Stimulated activated CD4-positive, alpha-beta T cell treated with anti-CD3 and anti-CD28 coated beads, Interleukin-1b, Interleukin-23, amount 100 ng/mL, for 48 hours (primary cell): ENCODE measurements at places on chromosomes 7 and 10.

GRCh38 chr10:112952282-112953173 is 2.5 kb downstream of the TCF7L2 start:
- no peak for DNase-seq

DNA sequence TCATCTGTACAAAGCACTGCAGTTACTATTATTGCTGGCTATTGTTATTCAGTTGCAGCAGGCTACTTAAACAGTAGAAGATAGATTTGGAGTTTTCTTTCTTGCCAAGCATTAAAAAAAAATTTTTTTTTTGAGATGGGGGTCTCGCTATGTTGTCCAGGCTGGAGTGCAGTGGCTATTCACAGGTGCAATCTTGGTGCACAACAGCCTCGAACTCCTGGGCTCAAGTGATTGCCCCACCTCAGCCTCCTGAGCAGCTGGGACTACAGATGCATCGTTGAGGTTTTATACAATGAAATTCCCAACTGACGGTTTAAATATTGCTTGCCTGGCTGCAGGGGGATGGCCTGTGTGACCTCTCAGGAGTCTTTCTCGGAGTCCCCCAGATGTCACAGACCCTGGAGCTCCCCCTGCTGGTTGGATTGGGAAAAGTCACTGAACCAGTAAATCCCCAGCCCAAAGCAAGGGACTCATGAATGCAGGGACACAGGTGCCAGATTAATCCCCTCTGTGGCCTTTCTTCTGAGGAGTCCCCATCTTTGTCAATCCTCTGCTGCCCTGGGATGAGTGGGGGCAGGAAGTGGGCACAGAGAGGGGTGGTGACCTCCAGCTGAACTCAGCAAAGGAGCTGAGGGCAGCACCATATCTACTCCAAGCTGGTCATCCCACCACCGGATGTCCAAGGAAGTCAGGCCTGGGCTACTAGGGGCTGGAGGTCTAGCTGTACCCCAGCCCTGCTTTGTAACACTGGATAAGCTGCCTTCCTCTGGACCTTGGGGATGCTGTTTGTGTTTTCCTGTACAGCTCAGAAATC is 149.6 kb downstream of the C10orf105 start:
- peak; percentile 75 for DNase-seq

GRCh38 chr7:167090-167855 is 25.1 kb upstream of the FAM20C start:
- DNase-seq: no peak

GRCh38 chr10:126336801-126337200 is 51.5 kb downstream of the ADAM12 start:
- no peak for DNase-seq

GRCh38 chr10:6912021-6912420 is 331.9 kb upstream of the PRKCQ start:
- no peak for DNase-seq

GRCh38 chr10:94757916-94758315 is 4.6 kb upstream of the CYP2C19 start:
- no peak for DNase-seq

DNA sequence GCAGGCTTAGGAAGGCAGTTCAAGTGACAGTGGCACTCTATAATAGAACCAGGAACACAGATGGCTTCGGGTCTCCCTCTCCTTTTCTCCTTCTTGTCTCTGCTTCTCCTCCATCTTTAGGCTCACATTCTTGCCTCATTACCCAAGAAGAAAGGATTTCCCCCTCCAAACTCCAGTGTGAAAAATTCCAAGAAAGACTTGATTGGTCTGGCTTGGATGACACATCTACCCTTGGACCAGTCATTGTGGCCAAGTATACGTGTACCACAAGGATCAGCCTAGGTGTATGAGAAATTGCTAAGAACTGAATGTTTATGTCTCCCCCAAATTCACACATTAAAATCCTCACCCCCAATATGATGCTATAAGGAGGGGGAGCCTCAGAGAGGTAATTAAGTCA is 53.9 kb downstream of the PRTFDC1 start:
- no peak for DNase-seq

DNA sequence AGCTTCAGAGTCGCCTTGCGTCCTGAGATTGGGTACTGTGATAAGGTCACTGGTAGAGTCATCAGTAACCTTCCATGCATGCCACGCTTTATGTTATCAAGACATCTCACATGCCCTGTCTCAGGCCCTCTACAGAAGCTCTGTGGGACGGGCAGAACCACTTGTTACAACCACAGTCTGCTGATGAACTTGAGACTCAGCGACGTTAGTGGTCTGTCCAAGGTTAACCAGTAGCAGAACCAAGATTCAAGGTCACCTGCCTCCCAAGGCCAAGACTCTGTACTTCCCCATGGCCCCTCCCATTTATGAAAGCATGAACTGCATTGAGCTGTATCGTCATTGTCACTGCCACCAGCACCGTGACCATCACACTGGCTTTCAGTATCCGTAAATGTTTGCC is 15.0 kb downstream of the IQCE start:
- DNase-seq: no peak

GRCh38 chr10:80144696-80145131 is 12.2 kb downstream of the PLAC9 start:
- peak; percentile 10 for DNase-seq

- no peak for DNase-seq
Observed at GRCh38 chr7:45384499-45384898, 189.7 kb upstream of the ADCY1 start.

DNA sequence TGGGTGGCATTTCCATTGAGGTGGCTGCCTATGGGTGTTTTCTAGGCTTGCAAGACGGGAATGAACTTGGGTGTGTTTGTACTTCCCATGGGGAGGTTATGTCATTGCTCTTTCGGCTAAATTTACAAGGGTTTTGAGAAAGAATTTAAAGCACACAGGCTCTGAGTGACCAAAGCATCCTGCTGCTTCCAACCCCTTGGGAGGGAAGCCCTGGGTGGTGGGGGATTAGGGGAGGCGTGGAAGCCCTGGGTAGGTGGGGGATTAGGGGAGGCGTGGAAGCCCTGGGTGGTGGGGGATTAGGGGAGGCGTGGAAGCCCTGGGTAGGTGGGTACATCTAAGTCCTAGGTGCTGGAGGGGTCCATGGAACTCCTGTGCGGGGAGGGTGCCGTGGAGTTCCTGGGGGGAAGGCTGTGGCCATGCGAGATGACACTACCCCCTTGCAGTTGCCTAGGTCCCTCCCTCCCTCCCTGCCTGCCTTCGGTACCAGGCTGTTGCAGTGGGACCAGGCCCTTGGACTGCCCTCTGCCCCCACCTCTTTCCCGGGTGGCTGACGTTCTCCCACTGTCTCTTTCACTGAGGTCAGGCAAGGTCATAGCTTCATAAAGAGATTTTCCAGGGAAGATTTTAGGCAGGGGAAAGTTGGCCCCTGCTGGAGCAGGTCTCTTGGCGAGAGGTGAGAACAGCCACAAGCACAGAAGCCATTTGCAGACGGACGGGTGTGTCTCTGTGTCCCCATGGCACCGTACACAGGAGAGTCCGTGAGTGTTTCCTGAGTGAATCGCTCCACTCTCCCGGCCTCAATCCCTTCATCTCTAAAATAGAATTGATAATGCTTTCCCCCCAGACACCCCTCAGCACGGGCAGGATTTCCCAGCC is 19.5 kb downstream of the PRF1 start:
- no peak for DNase-seq

DNA sequence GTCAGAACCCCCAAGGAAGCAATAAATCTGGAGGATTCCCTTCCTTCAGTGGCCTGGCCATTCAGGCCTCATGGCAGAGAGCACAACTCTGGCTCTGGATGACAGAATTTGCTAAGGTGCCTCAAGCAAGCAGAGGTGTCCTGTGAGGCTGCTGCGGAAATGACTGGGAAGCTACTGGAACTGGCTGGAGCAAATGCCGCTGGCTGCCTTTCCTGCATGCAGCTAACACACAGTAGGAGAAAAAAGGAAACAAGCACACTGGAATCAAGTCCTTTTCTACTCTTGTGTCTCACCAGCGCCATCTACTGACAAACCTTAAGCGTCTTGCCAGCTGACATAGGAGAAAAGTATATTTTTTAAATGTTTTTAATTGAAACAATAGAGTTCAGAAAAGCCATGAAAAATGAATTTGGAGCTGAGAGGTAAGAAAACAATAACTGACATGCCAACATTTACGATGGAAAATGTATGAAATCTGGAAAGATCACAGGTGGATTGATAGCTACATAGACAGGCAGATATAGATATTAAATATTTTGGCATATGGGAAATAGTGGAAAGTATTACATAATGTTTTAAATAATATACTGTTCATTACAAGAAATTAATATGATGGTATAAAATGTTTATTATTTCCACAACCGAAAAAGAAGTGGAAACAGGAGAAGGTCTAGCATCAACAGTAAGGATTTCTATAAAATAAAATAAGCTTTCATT is 951.6 kb downstream of the ANKRD7 start:
- DNase-seq: peak; percentile 14

DNA sequence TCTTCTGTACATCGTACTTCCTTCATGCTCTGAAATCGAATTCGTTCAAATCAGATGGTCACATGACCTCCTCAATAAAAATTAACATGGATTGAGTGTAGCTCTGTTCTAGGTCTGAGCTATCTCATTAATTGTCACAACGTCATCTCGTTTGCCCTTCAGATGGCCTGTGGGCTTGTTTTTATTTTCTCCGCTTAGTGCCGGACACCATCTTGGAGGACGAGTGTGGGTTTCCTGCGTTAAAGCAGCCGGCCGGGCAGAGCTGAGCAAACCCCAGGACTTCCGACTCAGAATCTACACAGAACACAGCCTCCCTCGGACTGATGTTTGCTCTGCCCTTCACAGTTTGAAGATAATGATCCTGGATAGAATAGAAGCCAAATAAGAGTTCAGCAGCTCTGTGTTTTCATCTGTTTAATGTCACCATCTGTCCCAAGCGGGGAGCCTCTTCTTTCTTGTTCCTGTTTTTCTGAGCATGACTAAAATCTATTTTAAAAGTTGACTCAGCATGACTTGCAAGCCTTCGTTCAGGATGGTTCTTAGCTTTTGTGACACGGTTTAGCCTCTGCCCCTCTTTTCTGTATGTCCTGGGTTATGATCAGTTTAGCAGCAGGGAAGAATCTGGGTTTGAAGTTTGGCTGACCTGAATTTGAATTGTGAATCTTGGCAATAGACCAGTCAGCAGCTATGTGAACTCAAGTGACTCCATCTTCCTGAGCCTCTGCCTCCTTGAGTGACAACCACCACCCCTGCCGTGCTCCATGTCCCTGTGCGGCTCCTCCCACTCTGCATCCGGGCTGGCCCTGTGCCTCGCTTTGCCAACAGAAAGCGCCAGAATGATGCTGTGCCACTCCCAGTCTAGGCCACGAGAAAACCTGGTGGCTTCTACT is 30.6 kb upstream of the GALNTL5 start:
- DNase-seq: peak; percentile 32

GRCh38 chr7:47932016-47932415 is 16.2 kb downstream of the PKD1L1 start:
- no peak for DNase-seq

DNA sequence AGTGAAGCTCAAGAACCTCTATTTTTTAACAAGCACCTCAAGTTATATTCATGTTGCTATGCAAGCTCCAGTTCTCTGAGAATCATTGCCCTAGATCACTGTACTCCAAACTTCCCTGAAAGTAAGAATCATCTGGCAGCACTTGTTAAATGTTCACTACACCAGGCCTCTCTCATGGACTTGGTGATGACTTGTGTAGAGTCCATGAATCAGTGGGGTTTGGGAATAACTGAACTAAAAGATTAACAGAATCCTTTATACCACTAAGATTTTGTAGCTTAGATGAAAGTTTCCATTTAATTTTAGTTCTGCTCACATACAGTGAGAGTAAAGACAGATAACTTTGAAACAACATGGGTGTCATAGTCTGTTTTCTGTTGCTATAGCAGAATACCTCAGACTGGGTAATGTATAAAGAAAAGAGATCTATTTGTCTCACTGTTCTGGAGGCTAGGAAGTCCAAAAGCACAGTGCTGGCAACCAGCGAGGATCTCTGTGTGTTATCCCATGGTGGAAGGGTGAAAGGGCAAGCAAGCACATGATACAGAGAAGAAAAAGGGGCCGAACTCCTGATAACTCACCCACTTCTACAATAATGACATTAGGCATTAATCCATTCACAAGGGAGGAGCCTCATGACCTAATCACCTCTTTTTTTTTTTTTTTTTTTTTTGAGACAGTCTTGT is 27.9 kb upstream of the AOAH start:
- no peak for DNase-seq

- DNase-seq: no peak
Observed at GRCh38 chr7:40799-41750, 151.3 kb upstream of the FAM20C start.

DNA sequence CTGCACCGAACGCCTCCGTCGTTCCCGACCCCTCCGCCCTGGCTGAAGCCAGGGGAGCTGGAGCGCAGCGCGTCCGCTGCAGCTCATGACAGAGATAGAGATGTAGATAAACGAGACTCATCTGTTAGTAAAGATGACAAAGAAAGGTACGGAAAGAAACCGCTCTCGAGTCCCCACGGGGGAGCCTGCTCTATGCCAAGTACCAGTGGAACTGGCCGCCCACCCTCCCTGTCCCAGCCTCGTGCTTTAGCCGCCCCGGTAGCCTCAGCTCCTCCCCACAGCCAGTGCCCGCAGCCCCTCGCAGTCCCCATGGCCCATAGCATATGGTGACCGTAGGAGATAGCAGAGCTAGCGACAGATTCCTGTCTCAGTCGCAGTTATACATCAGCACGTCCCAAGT is 344.7 kb upstream of the GALNT17 start:
- no peak for DNase-seq

DNA sequence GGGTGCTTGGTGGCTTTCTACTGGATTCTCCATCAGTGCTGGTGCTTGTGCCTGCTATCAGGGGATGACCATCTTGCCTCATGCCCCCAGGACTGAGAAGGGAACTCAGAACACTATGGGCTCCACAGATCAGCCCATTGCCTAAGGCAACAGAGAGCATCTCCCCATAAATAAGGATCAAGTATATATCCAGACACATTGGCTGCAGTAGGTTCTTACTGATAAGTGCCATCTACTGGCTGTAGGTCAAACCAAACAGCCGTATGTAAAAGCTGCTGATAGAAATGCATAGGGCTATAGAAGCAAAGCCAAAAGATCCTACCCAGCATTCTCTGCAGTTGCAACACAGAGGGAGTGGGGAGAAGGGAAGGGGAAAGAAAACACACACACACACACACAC is 153.7 kb downstream of the CDK14 start:
- no peak for DNase-seq

DNA sequence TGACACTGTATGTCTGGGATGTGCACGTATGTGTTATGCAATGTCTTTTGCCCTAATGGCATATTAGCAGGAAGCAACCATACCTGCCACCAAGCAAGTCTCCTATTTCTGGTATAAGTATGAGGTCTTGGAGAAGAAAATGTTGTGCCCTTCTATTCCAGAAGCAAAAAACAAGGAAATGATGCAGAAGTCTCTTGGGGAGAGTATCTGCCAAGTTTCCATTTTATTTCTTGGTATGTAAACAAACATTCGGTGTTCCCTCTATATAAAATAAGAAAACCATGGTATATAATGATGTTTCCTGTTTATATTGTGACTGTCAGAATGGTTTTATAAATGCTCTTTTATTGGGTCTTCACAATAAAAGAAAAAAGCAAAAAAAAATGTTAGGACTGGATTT is 19.3 kb upstream of the MYO3A start:
- DNase-seq: no peak
